Left ventricle myocardium superior (tissue), 1 donor: ENCODE measurements at places on chromosomes 7 and 10. TPM values are rescaled to one million over a fixed set of nuclear protein-coding genes. Genes with fewer than 3 reads are reported as not detected.

- DNase-seq = no peak
These were observed 71.9 kb upstream of the TNS3 start for GRCh38 chr7:47653550-47654411.

DNA sequence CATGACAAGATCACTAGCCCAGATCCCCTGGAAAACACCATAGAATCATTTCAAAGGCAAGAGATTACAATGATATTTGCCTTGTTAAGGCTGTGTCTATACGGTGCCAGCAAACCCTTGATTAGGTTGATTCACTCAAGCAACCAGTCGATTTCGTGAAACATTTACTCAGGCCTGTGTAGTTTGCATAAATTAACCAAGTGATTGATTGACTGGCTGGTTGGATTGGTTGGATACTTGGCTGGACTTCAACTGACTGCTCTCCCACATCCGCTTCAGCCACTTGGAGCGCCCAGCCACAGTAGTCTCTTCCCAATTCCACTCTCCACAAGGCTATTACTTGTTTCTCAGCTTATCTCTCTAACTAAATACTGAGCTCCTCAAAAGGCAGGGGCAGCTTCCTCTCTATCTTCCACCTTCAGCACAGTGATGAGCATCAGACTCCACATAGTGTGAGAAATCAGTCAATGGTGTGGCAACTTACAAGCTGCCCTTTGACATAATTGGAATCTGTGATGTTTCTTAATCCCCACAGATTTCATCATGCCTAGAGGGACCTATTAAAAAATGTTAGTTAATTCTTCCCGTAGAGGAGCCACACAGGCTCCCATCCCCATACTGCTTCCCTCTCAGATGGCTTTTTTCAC is 217.4 kb downstream of the GRM8 start:
- DNase-seq = no peak

DNA sequence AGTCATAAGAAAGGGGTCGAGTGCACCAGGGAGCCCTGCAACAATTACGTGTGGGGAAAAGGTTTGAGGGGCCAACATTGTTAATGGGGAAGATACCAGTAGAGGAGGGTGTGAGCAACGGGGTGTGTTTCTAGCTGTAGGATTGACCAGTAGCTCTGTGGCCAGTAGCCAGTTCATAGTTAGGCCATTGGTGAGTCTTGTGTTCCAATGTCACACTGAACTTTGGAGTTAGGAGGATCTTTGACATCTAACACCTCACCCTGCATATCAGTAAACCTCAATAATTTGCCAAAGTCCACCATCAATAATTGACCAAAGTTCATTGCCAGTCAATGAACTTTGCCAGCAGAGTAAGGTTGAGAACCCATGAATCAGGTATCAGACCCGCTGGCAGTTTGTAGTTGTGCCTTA is 168.8 kb downstream of the CPED1 start:
- no peak for DNase-seq

The EPDR1 gene
- 36.7 TPM for total RNA-seq

DNA sequence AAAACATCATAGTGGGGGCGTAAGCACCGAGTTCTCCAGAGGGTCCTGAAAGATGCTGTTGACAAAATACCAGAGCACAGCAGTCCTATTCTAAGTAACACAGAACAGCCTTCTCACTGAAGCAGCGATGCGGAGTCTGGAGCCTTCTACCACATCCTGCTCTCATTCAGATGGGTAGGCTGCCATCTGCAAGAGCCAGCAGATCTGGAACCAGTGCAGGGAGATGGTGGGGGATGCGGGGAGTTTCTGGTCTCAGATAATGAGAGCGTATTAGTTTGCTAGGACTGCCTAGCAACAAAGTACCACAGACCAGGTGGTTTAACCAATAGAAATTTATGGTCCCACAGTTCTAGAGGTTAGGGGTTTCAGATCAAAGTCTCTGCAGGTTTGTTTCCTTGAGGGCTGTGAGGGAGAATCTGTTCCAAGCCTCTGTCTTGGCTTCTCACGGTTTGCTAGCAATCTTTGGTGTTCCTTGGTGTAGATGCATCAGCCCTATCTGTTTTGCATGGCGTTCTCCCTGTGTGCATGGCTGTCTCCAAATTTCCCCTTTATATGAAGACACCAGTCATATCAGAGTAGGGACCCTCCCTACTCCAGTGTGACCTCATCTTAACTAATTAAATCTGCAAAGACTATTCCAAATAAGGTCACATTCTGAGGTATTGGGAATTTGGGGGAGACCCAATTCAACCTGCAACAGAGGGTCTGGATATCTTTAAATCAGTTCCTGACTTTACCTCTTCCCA is 52.0 kb upstream of the STEAP1B start:
- DNase-seq = no peak

DNA sequence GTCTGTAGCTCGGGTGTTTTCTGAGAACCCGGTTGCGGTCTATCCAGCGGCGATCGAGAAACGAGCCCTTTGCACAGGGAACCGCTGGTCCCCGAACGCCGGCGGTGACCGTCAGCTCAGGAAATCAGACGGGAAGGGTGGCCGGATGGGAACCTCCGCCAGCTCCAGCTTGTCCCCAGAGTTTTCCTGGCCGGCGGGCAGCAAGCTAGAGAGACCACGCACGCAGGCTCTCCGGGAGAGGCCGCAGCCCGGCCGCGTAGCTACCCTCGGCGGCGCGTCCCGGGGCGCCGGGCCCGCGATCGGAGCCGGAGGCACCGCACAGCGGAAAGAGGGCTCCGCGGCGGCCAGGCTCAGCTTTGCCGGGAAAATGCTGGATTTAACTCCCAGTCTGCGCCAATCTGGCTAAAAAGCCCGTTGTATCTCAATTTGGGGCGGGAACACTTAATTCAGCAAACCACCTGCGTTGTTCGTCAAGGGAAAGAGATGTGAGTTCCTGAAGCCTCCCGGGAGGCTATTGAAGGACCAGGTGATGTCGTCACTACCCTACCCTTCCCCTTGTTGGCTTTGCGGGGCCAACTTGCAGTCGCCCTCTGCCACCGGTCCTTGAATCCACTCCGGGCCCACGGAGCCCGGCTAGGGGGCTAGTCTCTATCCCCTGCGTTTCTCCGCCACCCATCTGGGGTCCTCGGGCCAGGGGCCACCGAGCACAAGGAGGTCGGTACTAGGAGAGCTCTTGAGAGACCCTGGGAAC is 859 bp upstream of the CH25H start:
- peak; percentile 72 for DNase-seq

DNA sequence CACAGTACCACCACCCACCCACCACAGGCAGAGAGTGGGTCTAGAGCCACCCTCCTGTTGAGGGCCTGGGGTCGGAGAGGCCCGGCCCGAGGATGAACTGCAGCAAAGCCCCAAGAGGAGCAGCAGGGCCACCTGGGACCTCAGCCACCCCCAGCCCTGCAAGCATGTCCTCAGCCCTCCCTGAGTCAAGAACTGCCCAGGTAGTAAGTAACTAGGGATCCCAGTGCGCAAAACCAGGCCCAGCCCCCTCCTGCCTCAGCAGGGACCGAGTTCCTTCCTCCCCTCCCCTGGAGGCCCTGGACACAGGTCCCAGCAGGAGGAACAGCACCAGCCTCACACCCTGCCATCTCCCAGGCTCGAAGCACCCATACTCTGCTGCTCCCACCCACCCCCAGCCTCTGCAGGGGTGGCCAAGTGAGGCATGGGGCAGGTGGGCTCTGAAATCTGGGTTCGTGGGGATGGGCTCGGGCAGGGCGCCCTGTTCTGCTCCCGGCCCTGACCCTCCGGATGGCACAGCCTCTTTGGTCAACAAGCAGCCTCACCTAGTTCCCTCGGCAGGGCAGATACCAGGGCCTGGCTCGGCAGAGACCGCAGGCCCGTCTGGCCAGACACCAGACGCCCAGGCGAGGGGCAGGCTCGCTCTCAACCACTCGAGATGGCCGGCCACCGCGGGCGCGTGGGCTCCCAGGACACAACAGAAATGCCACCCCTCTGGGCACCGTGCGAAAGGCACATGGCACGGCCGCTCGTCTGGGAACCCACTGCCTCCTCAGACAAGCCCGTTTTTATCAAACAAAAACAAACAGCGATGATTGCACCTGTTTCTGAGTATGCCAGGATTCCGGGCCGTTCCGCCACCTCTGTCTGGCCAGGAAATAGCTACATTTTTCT is 15.2 kb downstream of the PDGFA start:
- DNase-seq = peak; percentile 48

- DNase-seq = peak; percentile 15
These were observed 785.9 kb downstream of the GATA3 start for GRCh38 chr10:8840356-8840755.

The BMPER gene
- total RNA-seq = 0.59 TPM

The PNLIPRP2 gene
- not detected for total RNA-seq

DNA sequence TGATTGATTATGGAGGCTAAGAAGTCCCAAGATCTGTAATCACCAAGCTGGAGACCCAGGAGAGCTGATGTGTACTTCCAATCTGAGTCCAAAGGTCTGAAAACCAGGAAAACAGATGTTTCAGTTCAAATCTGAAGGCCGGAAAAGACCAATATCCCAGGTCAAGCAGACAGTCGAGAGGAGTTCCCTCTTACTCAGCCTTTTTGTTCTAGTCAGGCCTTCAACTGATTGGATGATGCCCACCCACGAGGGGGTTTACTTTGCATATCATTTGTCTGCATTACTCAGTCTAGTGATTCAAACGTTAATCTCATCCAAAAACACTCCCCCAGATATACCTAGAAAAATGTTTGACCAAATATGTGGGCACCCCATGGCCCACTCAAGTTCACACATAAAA is 7.4 kb upstream of the ARID5B start:
- no peak for DNase-seq

The TMEM176A gene
- 30.1 TPM for total RNA-seq

The GJD4 gene
- not detected for total RNA-seq

- no peak for DNase-seq
These were observed 252.5 kb downstream of the RPS24 start for GRCh38 chr10:78286186-78286585.

DNA sequence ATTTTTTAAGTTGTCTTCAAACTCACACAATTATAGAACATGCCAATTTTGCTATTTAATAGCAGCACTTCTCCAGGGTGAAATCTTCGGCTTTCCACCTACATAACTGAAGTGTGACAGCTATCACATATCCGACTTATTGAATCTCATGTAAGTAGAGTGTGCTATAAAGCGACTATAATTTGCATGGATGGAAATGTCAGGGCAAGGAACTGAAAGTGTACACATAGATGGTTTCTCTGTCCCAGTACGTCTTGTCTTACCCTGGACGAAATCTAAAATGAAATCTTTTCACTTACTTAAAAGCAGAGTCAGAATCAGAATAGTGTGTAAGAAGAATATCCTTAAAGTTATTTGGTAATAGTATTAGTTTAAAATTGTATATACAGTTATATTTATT is 132.3 kb downstream of the THSD7A start:
- DNase-seq = no peak
